ENCODE measurements at places on chromosomes 4 and X.

- DNase-seq, result peak; percentile 57
Measured at GRCh38 chrX:154019633-154020528, at the start of gene IRAK1. IRAK1 (minus strand) TSS chrX:154019902; CDS start chrX:154019812, 90 bp downstream.

DNA sequence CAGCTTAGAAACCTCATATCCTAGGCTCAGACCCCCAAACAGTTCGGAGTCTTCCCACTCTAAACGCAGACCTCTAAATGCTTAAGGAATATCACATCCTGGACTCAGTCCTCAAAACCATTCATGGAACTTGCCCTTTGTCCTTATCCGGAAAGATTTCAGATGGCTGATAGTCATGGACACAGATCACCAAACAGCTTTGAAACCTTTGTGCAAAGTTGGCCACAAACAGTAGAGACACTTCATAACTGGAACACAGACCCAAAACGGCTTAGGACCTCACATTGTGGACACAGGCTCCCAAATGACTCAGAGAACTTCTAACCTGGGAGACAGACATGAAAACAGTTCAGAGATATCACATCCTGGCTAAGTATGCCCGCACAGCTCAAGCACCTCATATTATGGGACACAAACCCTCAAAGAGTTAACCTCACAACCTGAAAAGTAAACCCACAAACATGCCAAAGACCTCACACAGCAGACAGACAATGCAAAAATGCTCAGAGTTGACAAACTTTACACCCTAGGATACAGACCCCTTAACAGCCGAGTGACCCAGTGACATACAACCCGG, 15.5 kb downstream of the SUV39H1 start:
- DNase-seq, result no peak

DNA sequence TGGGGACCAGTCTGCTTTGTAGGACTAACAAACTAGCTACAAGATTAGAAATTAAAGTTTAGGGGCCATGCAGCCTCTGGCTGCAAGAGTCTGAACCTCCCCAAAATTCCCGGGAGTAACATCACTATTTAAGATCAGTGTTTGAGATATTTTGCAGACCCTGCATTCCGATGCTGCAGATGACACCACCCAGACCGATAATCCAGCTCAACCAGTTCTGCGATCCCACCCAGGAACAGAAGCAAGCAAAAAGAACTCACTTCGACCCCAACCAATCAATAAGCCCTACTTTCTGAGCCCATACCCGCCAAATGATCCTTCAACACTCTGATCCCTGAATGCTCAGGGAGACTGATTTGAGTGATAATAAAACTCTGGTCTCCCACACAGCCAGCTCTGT, 877.8 kb downstream of the FAT4 start:
- no peak for DNase-seq

DNA sequence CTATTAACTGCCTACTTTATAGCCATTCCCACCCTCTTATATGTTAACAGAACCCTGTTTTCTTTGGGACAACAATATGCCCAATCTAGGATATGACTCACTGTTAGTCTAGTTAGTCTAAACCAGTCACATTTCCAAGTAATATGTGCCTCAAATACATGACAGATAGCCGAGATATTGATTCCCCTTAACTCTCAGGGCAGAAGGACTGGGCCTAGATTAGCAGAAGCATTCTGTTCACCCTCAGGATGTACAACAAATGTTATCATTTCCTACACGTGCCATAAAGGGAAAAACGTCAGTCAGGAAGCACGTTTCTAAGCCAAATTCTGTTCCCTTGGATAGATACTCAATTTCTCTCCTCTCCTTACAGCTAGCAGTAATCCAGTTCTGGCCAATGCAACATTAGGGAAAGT, 114.1 kb downstream of the SLC10A7 start:
- DNase-seq, result no peak

DNA sequence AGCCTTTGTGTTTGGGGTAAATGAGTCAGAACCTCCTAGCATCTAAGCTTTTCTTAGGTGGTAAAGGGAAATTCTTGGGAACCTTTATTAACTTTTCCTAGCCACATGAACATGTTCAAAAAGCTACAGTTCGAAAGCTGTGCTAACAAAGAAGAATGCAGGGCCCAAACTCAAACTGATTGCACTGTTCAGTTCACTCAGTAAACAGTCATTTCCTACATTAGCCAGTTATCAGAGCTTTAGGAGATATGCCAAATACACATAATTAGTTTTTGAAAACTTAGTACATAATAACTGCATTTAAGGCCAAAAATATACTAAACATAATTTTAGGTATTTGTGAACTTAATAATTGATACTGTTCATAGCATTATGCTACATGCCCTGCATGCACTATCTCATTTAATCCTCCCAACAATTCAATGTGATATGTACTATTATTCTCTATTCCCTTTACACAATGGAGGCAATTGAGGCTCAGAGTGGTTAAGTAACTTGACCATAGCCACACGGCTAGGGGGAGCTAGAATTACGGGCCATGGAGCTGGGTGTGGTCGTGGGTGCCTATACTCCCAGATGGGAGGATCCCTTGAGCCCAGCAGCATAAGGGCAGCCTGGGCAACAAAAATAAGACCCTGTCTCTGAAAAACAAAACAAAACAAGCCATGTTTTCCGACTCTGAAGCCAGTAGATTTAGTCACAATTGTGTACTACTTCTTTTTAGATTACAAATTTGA, 43.9 kb upstream of the PDGFRA start:
- no peak for DNase-seq

DNA sequence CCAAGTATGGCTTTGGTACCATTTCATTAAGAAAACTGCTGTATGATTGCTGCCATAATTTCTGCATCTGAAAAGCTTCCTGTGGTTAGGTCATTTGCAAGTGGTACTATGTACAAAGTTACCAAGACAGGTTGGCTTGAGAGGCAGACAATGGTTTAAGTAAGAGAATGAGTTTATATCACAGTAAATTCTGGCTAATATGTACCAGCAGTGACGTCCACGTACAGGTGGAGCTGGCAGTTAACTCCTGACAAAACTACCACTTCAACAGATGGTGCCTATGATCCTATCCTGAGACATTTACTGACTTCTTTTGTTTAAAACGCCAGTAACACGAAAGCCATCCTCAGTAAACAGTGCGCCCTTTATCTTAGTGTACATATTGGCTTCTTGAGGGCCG, 198.4 kb downstream of the NR3C2 start:
- no peak for DNase-seq

DNA sequence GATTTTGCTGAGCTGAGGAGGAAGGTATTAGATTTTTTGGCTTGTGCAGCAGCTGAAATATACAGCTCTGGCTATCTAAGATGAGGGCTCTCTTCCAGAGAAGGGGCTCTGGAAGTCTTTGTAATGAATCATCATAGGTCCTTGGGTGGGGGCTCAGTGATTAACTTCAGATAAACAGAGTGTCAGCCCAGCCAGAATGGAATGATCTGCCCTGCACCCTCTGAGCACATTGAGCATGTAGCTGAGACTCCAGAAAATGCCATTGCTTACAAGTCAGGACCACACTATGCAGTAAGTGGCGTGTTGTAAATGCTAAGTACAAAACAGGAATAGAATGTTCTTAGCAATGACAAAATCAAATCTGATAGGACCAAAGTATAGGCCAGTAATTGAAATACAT, 836.0 kb downstream of the PDHA2 start:
- DNase-seq, result no peak

- DNase-seq, result no peak
Measured at GRCh38 chr4:141330616-141331015, 109.9 kb downstream of the ZNF330 start.

- DNase-seq, result no peak
Measured at GRCh38 chr4:183074288-183074990, 24.6 kb upstream of the WWC2 start.

GRCh38 chrX:147978931-147979330, 2.2 kb upstream of the FMR1NB start:
- no peak for DNase-seq

GRCh38 chr4:188822698-188823097, 683.5 kb downstream of the TRIML1 start:
- no peak for DNase-seq

- DNase-seq, result no peak
Measured at GRCh38 chrX:47587091-47587891, 5.1 kb downstream of the TIMP1 start.

DNA sequence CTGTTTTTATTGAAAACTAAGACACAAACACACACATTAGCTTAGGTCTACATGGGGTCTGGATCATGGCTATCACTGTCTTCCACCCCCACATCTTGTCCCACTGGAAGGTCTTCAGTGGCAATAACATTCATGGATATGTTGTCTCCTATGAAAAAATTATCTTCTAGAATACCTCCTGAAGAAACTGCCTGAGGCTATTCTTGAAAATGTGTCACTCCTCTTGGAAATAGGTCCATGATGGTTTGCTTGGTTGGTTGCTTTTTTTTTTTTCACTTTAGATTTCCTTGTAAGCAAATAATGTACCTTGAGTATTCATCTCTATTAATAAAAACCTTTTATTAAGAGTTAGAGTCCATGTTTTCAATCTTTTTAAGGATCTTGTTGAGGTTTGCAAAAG, 195.3 kb upstream of the PDE5A start:
- no peak for DNase-seq

DNA sequence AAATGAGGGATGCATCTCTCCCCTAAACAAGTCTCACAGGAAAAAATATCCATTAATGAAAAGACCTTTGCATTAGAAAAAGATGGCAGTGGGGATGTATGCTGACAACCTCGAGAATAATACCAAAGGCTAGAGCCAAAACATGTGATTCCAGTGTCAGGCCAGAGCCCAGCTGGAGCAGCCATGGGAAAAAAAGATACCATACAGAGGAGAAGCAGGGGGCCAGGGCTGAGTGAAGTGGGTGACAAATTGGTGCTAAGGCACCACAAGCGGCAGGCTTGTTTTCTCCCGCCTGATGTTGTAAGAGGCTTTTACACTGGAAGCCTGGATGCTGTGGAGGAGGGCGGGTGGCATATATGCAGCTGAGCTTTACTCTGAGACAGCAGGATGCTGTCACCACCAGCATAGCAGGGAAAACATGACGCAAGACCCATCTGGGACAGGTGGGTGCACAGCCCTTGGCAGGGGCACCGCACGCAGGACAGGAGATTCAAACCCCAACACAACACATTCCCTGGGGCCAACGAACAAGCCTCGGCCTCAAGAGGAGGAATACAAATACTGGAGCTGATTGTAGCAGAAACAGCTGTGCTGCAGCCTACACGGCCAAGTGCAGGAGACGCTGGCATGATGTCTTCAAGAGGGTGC, 91.9 kb downstream of the TSPAN5 start:
- DNase-seq, result no peak

DNA sequence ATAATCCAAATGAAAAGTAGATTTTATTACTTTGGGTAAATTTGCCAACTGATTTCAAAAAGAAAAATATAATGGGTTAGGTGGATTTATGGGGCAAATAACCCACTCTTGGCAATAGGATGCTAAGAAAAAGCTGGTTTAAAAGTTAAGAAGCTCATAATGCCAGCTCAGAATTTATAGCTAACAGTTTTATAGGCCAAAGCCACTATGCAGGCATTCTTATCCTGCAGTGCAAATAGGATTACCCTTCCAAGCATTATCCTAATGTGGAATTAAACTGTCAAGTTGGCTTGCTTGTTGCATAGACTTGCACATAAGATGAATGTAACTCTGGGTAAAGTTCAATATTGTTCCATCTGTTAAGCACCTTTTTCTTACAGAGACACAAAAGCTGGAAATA, 703.0 kb downstream of the PCDH18 start:
- DNase-seq, result no peak

GRCh38 chr4:30208731-30209435, 511.3 kb upstream of the PCDH7 start:
- no peak for DNase-seq

- DNase-seq, result no peak
Measured at GRCh38 chrX:155893521-155893920, 12.4 kb downstream of the VAMP7 start.

- no peak for DNase-seq
Measured at GRCh38 chr4:6435010-6435409, 37.4 kb downstream of the PPP2R2C start.

- no peak for DNase-seq
Measured at GRCh38 chr4:156672492-156673305, 298.9 kb downstream of the PDGFC start.

DNA sequence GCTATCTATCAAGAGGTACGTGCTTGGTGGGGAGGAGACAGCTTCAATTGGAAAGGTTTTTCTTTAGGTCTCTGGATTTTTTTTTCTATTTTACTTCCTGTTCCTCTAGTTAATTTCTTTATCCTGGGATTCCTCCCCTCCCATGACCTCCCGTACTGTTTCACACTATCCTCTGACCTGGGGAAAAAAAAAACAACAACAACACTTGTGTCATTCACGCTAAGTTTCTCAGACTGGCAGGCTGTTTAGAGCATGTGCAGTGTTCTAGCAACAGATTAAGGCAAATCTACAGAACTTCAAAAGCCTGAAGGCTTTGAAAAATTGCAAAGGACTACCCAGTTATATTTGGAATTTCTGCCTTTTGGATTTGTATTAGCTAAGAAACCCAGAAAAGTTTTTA, 358.4 kb downstream of the ARHGAP24 start:
- DNase-seq, result no peak

DNA sequence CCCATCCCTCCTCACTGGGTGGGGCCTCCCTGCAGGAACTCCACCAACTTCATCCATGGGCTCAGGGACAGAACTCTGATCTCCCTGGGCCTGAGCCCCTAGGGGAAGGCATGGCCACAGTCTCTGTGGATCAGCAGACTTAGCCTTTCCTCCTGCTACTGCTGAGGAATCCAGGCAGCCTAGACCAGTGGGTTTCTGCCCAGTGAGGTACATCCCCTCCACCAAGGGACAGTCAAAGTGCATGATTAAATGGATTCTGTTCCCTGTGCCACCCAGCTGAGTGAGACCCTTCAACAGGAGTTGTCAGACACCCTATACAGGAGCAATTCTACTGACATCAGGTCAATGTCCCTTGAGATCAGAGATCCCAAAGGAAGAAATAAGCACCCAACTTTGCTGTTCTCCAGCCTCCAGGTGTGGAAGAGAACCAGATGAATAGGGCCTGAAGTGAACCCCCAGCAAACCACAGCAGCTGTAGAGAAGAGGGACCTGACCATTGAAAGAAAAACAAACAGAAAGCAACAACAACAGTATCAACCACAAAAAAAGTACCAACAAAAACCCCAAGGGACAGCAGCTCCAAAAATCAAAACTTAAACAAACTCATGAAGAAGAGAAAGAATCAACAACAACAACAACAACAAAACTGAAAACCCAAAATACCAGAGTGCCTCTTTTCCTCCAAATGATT, 84.8 kb downstream of the CHIC1 start:
- no peak for DNase-seq

- no peak for DNase-seq
Measured at GRCh38 chrX:3699821-3700381, 13.5 kb downstream of the PRKX start.

- DNase-seq, result no peak
Measured at GRCh38 chr4:139901531-139902320, 236.1 kb downstream of the MGST2 start.

GRCh38 chr4:108107101-108107500, 61.6 kb downstream of the LEF1 start:
- DNase-seq, result no peak

DNA sequence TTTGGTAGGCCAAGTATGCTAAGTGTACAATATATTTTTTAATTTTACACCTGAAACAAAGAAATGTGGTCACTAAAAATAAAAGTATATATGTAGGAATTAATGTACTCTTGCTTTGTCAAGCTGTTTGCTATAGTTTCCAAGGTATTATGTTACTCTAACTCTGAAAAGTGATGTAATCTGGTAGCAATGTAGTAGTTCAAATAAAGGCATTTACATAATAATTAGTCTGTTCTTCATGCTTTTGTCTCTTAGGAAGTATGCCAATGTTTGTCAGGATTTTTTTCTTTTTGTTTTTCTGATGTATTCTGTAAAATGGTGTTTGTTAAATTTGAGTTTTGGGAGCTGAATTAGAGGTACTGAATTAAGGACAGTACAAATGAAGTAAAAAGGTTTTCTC, 89.5 kb downstream of the PLS3 start:
- DNase-seq, result no peak

Data from activated CD4-positive, alpha-beta T cell treated with anti-CD3 and anti-CD28 coated beads for 4 hours (primary cell).